Vagina (tissue), 2 donors: ENCODE measurements at places on chromosomes 1 and 21. TPM values are rescaled to one million over a fixed set of nuclear protein-coding genes. Genes with fewer than 3 reads are reported as not detected.

The SLC25A34 gene
- total RNA-seq = 3.2 TPM

DNA sequence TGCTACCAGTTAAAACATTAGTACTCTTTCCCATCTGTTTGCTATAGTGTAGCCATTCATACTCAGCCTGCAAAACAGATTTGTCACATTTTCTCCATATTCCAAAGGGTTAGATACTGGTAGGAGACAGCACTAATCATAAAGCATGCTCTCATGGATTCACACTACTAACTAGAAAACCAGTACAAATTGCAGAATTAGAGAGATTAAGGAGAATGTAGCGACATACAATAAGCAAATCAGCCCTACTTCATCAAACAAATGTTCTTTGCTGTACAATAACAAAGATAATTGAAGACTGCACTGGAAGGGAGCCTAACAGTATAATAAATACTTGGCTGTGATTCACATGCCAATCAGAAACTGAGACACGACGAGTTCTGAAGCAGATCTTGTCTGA lies 368.0 kb upstream of the PRMT6 start:
- DNase-seq = no peak

DNA sequence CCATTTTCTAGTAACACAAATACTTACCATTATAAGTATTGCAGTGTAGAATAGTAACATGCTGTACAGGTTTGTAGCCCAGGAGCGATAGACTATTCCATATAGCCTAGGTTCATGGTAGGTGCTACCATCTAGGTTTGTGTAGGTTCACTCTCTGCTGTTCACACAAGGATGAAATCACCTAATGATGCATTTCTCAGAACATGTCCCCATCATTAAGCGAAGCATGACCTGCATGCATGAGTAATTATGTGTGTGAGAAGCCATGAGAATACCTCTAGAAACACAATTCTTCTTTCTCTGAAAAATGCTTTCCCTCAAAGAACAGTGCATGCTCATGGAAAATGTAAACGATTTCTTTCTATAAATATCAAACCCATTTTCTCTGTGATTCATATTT lies 69.3 kb downstream of the NR5A2 start:
- DNase-seq = no peak

DNA sequence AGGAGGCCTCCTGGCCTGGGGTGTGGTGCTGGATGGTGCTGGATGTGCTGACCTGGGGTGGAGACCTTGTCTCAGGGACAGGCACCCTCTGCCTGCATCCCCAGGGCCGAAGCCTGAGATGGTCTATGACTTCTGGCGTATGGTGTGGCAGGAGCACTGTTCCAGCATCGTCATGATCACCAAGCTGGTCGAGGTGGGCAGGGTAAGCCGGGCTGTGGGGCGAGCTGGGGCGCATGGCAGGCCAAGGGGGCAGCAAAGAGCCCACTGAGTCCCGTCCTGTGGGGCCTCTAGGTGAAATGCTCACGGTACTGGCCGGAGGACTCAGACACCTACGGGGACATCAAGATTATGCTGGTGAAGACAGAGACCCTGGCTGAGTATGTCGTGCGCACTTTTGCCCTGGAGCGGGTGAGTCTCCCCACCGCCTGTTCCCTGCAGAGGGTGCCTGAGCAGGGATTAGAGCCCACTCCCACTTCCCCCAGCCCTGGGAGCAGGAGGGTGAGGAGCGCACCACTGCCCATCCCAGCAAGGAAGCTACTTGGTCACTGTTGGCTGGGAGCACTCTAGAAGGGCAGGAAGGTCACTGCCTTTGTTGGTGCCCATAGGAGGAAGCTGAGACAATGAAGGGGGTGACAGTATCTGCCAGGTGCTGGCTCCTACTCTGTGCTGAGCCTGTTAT lies 75.2 kb downstream of the PTPRU start:
- DNase-seq = no peak

GRCh38 chr1:208923946-208924720 lies 659.4 kb upstream of the CAMK1G start:
- DNase-seq = no peak

The FAM72B gene
- 1.7 TPM for total RNA-seq

DNA sequence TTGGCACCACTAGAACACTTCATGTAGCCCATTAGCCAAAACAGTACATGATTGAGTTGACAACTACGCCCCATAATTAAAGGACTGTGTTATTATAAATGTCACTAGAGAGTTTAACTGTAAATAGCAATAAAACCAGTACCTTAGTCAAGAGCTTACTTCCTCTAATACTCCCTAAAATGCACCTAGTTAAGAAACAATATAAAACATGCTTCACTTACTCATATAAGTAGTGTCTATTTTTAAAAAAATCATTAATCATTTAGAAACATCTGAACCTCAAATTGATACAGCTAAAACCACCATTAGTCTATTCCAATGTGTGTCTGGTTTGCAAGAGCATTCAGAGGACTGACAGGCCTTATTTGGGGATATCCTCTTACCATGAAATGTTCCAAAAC lies 25.3 kb downstream of the PTP4A2 start:
- no peak for DNase-seq

- peak; percentile 74 for DNase-seq
Measured at GRCh38 chr21:45640888-45641479, 2.5 kb upstream of the PCBP3 start.

- DNase-seq = no peak
Measured at GRCh38 chr21:14454016-14455009, 71.4 kb upstream of the HSPA13 start.

GRCh38 chr1:113166473-113166872 lies 93.5 kb downstream of the LRIG2 start:
- DNase-seq = no peak

GRCh38 chr1:99788896-99789295 lies 22.5 kb upstream of the FRRS1 start:
- DNase-seq = no peak

GRCh38 chr1:116915086-116915661 lies 5.5 kb downstream of the PTGFRN start:
- peak; percentile 83 for DNase-seq

- DNase-seq = no peak
Measured at GRCh38 chr21:15729674-15730483, at the start of gene USP25. Gene USP25 (plus strand): TSS chr21:15729982. CDS start chr21:15730394, 412 bp downstream.

DNA sequence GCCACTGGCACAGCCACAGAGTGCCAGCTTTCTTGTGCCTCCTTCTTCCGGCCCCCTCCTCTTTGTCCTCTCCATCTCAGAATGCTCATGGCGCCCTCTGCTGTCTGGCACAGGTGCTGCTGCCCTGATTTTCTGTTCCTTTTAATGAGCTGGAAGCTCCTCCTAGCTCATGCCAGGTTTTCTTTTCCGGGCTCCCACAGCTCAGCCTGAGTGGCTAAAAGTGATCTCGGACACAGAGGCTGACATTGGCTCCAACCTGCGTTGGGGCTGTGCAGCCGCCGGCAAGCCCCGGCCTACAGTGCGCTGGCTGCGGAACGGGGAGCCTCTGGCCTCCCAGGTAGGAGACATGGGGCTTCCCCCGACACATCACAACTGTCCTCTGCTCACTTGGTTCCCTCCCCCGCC lies 18.7 kb downstream of the CNTN2 start:
- no peak for DNase-seq

GRCh38 chr1:175792136-175792535 lies 48.7 kb upstream of the TNR start:
- DNase-seq = no peak

GRCh38 chr1:194544012-194544411 lies 1357.6 kb upstream of the B3GALT2 start:
- DNase-seq = no peak

DNA sequence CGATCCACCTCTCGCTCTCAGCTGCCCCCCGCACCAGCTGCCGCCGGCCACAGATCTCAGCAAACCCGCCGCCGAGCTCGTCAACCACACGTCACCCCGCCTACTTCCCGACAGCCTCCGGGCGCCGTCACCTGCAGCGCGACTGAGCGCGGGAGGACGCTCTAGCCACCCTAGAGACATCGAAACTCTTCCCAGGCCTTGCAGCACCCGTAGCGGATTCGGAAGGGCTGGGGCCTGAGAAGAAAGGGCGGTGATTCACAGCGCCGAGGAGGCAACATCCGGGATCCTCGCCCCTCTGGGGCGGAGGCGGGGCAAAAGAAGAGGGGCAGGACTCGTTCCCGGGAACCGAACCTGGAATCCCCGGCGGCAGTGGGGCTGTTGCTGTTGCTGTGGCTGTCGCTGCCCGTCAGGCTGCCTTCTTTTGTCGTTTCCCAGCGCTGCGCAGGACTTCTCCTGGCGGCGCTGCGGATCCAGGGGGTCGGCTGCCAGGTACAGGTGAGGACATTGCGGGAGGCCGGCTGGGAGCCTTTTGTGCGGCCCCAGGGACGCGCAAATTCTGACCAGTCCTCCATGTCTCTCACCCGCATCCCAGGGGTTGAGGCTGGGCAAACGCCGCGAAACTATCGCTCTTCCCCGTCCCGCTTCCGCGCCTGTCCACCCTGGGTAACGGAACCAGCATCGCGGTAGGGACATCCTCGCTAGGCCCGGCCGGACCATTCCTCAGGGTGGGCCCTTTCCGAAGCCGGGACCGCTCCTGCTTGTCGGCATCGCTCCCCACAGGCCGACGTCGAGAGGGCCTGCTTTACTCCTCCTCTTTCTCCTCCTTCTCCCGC lies at the start of the genes RO60 and UCHL5:
Gene RO60, plus strand, starts transcription at position 331 of the 833 bp plus-strand sequence. CDS start 9,443 bp downstream, outside the sequence.
Gene UCHL5, minus strand, starts transcription at position 79 of the 833 bp plus-strand sequence. CDS start 100 bp downstream, outside the sequence.
- peak; percentile 98 for DNase-seq

DNA sequence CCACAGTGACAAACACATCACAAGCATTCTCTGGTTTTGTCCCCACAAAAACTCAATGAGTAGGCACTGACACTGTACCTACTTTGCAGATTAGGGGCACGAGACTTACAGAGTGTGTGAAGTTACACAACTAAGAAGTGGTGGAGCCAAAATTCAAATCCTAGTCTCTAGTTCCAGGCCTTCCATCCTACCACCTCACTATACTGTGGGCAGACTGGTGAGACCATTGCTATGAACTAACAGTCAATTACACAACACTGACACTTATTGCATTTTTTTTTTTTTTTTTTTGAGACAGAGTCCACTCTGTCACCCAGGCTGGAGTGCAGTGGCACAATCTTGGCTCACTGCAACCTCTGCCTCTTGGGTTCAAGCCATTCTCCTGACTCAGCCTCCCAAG lies 71.4 kb downstream of the KCNN3 start:
- no peak for DNase-seq

GRCh38 chr1:1922956-1923833 lies 4.1 kb upstream of the TMEM52 start:
- DNase-seq = no peak

The GBP2 gene
- total RNA-seq = 59.4 TPM

DNA sequence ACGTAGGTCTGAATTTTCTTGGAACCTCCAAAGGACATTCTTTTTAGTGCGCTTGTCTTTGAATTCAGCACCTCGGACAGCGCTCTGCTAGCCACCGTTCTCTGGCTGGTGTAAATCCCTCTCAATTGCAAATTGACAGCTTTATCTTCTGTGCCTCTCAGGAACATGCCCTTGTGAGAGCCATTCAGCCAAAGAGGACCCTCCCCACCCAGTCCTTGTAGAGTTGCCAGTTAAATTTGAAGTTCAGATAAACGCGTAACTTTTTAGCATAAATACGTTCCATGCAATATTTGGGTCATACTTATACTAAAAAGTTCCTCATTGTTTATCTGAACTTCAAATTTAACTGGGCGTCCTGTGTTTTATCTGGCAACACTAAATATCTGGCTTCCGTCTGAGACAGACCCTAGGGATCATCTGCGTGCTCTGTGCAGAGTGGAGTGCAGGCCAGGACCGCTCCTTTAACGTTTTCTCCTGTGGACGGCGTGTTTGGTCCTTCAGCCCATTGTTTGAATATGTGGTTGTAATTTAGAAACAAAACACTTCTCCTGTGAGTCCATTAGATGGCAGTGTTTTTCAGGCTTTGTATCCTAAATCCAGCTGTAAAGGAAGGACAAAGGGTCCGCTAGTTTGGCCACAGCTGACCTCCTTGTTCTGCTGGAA lies 7.0 kb downstream of the KCNAB2 start:
- DNase-seq = no peak

The PFKFB2 gene
- total RNA-seq = 6.9 TPM

The KRTAP20-1 gene
- not detected for total RNA-seq

GRCh38 chr21:46562472-46562871 lies 42.4 kb downstream of the S100B start:
- no peak for DNase-seq

DNA sequence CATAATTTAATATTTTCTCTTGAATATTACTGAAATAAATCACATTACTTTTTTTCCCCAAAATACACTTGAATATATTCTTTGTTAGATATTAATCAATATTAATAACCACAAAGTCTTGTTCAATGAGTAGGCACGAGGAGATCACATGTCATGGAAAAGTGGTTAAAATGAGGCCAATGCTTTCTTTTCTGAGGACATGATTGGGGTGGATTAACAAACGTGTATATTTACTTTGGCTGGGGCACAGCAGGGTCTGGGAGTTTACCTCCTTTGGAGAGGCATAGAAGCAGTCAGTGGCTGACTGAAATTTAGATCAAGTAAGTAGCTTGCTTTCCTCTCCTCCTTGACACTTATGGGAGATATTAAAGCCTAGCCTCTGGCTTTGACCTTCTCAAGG lies 664.3 kb upstream of the B3GALT2 start:
- no peak for DNase-seq

GRCh38 chr21:43802713-43803313 lies 13.4 kb downstream of the RRP1 start:
- DNase-seq = no peak

The PADI4 gene
- 0.74 TPM for total RNA-seq

The COL8A2 gene
- total RNA-seq = 6.4 TPM

GRCh38 chr1:202858789-202859414 lies 30.0 kb downstream of the RABIF start:
- peak; percentile 90 for DNase-seq
